T-cell (primary cell): ENCODE measurements at places on chromosomes 6 and 20.

GRCh38 chr6:69422475-69422874 is 374.3 kb downstream of the LMBRD1 start:
- no peak for DNase-seq

DNA sequence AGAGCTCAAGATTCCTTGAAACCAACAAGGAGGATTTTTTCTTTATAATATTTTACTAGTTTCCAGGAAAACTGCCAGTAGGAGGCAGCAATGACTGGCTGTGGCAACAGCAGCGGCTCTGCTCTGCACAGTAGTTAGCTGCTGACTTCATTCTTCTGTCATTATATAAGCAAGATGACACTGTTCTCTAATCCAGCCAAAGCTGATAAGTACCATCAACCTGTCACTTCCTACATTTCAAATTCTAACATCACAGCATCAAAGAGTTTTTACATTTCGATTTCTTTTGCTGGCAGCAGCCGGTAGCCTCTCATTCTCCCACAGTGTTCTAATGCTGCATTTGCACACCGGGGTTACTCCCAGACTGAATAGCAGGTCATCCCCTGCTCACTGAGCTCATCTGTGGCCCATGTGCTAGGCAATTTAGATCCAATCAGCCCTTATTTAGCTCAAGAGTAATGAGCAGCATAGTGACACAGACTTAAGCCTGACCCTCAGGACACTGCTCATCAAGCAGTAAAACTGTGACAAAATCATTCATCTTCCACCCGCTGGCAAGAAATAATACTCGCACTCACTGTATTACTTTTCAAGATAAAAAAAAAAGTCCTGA is 67.8 kb downstream of the MMS22L start:
- no peak for DNase-seq

GRCh38 chr6:101011186-101011585 is 130.1 kb upstream of the ASCC3 start:
- DNase-seq, result no peak

GRCh38 chr20:37711001-37711400 is 17.2 kb downstream of the CTNNBL1 start:
- DNase-seq, result no peak

DNA sequence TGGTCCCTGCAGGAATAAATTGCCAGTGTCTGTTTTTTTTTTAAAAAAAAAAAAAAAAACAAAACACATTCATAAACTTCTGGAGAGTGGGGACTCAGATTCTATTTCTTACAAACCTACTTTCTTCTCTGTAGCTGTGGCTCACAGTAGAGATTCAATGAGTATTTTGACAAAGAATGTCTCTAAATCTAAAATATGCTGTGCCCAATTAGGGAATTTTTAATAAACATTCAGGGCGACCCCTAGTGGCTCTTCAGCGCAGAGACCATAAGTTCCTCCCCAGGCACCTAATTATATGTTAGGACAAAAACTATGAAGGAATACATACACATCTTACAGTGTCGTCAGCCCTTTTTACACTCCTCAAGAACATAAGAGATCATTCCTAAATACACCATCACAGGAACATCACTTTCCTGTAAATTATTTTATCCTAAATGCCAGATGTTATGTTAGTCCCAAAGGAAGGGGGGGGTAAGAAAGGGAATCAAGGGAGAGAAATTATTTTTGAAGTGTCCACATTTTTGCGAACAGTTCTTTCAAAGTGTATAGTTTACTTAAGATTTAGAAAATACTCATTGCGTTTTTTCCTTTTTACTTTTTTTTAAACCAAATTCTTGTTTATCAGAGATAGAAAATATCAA is 21.8 kb upstream of the NAA20 start:
- DNase-seq, result no peak

GRCh38 chr6:31187780-31188194 is 17.3 kb upstream of the POU5F1 start:
- no peak for DNase-seq

DNA sequence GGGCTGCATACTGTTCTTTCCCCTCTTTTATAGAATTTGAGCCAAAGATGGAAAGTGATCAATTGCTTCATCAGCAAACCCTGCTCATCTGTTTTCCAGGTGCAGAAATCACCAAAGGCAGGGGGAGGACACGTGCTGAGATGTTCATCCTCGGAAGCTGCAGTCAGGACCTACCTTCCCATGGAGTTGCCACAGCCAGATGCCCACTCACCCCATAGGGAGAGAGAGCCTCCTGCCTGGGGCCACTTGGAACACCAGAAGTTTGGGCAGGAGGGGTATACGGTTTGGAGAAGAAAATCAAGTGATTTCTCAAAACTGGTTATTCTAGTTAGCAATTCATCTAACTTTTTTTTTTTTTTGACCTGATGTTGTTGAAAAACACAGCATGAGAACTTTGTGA is 5.3 kb upstream of the CST7 start:
- DNase-seq, result no peak

- DNase-seq, result no peak
Observed at GRCh38 chr6:22025468-22026163, 271.2 kb downstream of the PRL start.

GRCh38 chr6:44041461-44042260 is 85.6 kb downstream of the MRPL14 start:
- DNase-seq, result no peak

GRCh38 chr20:53258741-53259140 is 286.6 kb downstream of the TSHZ2 start:
- no peak for DNase-seq

DNA sequence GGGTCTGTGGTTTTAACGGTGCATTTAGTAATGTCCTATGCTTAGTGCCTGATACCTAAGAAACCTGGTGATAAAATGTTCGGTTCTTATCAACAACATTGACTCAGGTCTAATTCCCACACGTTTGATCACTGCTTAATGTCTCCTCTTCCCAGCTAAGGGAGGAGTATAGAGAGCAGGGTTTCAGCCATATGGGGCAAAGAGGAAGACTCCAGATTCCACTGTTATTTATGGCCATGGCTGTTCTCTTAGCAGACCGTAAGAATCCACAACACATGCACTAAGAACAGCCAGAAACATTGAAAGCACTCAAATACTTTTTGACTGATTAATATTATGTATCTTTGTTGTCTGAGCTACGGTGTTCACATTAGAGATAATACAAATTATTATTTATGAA is 112.1 kb downstream of the BCAS1 start:
- DNase-seq, result no peak

DNA sequence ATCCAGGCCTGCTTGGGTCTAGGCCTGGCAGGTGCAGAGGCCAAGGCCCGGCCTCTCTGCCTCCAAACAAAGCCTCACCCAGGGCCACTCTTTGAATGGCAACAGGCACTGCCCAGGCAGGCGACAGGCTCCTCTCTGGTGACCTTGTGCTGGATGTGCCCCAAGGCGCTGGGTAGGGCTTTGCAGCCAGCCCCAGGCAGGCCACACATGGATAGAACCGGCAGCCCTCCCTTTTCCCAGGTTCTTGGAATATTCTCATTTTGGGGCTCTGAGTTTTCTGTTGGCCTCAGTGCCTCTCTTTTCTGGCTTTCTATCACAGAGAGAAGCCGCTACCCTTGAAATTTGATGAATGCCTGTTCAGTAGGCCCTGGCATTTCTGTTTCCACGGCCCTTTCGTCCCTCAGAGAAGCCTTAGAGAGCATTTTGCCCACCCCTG is 18.9 kb downstream of the PKIG start:
- DNase-seq, result no peak

DNA sequence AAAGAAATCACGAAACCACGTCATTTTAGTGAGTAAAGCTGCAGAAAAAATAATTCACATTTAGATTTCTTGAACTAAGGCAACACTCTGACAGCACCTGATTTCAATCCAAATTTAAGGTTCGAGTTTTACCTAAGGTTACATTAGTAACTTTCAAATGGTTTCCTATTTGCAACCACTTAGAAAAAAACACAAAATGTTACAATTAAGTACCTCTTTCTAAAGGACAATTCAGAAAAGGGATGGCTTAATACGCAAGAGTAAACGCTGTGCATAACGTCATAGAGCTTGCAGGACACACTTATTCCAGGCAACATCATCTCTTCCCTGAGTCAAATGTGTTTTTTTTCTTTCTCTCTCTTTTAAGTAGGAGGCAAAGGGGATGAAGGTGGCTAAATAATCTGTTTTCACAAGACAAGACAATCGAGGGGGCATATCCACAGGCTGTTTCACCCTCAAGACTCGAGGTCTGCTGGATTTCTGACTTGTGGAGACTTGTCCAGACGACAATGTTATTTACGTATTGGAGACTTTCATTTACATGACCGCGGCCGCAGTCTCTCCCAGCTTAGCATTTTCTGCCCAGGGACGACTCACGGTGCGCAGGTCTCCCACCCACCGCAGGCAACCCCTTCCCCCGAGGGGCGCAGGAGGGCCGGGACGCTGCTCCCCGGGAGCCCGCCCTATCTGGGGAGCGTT is 86.0 kb downstream of the SESN1 start:
- DNase-seq, result no peak

GRCh38 chr6:33235221-33235634 is 26.9 kb downstream of the RING1 start:
- no peak for DNase-seq

DNA sequence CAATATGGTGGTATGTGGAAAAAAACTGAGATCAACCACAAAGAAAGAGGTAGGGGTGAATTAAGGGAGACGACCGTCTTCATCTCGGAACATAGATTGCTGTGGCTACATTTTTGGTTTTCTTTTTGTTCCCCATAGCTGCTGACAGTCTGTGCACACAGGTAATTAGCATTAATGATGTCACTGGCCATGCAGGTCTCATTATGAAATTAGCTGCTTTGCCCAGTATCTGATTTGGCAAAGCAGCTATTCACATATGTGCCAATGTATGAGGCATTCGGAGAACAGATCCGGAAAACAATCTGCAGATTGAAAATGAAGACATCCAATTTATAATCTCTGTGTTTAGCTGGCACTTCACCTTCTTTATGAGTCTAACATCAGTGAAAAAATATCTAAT is 13.1 kb downstream of the NOX3 start:
- DNase-seq, result no peak

- no peak for DNase-seq
Observed at GRCh38 chr6:57158658-57159057, 13.5 kb upstream of the BAG2 start.
